Activated CD4-positive, alpha-beta T cell treated with anti-CD3 and anti-CD28 coated beads, Interleukin-2, amount 50 U/mL, for 1 hour (primary cell): ENCODE measurements at places on chromosomes 1 and 21.

- no peak for DNase-seq
These were observed 15.9 kb upstream of the PADI1 start for GRCh38 chr1:17188889-17189631.

DNA sequence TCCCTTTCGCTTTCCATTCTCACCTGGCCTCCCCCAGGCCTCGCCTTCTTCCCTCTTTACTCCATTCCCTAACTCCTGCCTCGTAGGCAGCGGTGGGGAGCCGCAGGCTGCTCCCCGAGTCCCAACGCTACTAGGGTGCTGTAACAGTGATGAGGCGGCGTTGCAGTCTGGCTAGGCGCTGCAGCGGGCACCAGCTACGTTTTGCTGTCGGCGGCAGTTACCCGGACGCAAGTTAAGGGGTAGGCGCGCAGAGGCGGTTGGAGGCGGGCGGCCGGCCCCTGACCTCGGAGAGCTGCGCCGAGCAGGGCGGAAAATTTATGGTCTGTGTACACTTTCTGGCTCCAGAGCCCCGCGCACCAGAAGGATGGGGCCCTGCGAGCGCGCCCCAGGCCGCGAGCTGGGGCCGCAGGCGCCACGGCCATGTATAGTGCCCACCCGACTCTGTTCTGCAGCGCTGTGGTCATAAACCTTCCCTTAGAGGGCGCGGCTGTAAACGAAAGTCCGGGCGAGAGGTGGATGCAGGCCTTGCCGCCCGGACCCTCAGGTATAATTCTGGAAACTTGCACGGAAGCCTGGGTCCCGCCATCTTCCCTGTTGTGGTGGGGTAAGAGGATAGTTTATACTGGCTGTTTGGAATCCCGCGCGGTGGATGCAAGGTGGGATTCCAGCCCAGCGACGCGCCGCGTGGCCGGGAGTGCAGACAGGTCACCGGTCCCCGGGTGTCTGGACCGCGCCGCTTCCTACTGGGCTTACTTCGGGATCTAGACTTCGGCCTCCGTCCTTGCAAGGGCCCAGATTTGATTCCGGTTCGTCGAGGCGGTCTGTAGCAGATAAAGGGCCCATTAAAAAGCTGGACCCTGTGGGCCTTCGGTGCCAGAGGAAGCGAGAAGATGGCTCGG is 15.0 kb downstream of the HLX start:
- no peak for DNase-seq

DNA sequence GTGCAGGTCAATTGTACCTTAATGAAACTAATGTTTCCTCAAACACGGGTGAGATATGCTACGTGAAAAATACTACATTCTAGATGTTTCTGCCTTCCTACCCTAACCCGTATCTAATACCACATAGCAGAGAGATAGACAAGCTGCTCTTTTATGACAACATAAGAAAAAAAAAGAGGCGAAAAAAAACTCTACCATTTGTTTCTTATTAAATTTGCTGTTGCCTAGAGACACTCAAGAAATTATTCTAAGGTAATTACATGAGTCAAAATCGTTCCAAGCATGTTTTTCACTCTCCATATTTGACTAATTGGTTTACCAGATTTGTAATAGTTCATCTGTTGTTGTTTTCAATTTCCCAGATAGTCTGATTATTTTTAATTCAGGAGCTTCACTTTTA is 27.4 kb downstream of the PALMD start:
- no peak for DNase-seq

DNA sequence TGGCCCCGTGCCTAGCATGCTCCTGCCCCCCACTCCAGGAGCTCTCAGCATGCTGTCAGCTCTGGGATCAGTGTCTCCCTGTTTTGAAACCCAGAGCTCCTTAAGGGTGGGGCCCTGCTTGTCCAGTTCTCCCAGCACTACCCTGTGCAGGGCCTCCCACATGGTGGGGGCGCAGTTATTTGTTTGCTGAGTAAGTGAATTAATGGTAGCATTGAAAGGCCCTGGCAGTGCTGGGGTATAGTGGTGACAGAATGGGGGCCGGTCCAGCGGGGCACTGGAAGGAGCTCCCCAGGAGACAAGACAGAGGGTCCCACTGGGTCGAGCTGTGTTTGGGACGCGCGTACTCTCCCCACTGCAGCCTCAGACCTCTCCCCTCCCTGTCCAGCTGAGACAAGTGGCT is 99.9 kb downstream of the NPHP4 start:
- no peak for DNase-seq

GRCh38 chr21:41233916-41234315 is 66.0 kb downstream of the BACE2 start:
- DNase-seq = no peak

DNA sequence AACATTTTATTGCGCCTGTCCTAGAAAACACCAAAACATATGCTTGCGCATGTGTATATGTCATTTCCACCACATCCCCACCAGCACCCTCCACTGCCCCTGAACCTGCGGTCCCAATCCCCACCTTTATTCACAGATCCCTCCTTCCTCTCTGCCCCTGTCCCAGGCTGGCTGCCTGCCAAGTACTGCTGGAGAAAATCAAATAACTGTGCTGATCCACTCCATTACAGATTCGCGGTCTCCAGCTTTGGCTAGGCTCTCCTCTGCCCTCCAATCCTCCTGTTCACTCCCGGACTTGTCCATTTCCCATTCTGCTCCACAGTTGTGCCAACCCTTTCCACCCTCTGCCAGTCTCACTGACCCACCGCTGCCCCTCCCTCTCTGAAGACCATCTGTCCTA is 59.3 kb upstream of the GJB5 start:
- no peak for DNase-seq

DNA sequence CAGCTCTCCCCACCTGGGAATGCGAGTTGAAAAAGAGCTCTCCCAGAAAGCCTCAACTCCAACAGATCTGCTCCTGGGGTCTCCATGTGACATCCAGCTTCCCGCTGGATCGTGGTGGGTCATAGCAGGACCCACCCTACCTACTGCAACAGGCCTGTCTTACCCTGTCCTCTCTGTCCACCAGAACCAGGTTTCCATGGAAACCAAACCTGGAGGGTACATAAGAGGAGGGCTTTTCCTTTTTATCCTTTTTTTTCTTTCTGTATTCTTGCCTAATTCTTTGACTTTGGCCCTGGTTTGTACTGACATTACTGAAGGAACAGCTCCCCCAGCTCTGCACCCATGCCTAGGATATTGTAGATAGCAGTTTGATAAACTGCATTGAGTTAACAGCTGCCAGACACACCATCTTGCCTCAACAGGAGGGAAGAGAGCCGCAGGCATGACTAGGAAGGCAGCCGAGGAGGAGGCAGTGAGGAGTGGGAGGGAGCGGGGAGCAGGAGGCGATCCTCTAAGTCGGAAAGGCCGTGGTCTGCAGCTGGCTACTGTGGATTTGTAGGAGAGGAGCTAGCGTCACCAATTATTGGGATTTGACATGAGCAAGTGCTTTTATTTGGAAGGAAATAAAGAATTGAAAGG is 9.7 kb upstream of the FMOD start:
- DNase-seq = no peak

- no peak for DNase-seq
These were observed 29.4 kb downstream of the KCNK2 start for GRCh38 chr1:215111916-215112315.

- peak; percentile 56 for DNase-seq
These were observed 148.7 kb downstream of the ZZZ3 start for GRCh38 chr1:77533660-77534305.

DNA sequence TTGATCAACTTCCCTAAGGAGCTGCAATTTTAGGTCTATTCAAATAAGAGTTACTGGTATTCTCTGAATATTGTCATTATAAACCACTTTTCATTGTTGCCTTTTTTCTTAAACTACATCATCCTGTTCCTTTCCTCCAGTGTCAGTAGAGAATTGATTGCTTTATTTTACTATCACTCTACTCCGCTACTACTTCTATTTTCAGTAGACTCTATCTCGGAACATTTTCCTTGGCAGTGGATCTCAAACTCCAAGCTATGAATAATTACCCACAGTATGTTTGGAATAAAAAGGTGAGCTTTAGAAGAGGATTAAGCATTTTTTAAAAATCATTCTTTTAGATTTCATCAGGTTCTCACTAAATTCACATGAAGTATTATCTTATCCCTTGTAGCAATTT is 224.9 kb downstream of the GREM2 start:
- no peak for DNase-seq

DNA sequence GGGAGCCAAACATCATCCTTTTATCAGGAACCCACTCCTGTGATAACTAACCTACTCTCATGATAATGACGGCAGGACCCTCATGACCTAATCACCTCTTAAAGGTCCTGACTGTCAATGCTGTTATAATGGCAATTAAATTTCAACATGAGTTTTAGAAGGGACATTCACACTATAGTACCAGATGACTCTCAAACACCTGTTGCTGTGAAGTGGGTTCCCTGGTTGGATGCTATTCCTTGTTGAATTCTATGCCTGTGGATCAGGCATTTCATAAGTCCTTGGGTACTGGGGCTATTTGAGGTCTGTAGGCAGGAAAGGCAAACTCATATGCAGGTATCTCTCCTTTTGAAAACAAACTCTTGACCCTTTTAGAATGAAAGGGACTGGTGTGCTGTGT is 7.5 kb upstream of the ZSWIM5 start:
- no peak for DNase-seq
